MM.1S (cell line): ENCODE measurements at places on chromosomes 4 and X.

DNA sequence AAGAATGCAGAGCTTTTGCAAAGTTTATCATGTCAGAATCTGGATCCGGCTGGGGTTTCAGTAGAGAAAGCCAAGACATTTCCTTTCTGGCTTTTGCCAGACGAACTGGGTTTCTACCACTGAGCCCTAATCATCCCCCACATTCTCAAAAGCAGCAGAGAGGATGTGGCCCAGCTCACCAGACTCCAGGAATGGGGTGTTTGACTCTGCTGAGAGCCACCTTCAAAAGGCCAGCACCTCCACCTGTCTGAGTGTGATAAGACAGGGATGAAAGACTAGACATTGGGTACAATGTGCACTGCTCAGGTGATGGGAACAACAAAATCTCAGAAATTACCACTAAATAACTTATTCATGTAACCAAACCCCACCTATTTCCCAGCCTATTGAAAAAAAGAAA is 25.7 kb upstream of the CCKAR start:
- H3K36me3 ChIP-seq, result no peaks in the 10 kb centered on the region
- DNase-seq, result no peak
- no peak overlapping the region for H3K27ac ChIP-seq
- H3K4me3 ChIP-seq, result no peak overlapping the region
- H3K27me3 ChIP-seq, result no peaks in the 10 kb centered on the region

GRCh38 chr4:25002681-25003080 is 28.1 kb downstream of the LGI2 start:
- H3K4me3 ChIP-seq, result no peak overlapping the region
- H3K27me3 ChIP-seq, result no peaks in the 10 kb centered on the region
- H3K4me1 ChIP-seq, result peaks cover 8% of the 10 kb centered on the region; the same call in 1 of the 2 replicates
- no peak overlapping the region for H3K27ac ChIP-seq
- no peaks in the 10 kb centered on the region for H3K36me3 ChIP-seq

- H3K36me3 ChIP-seq, result no peaks in the 10 kb centered on the region
- DNase-seq, result no peak
- no peak overlapping the region for H3K27ac ChIP-seq
These were observed 582.3 kb downstream of the FSTL5 start for GRCh38 chr4:161581262-161582230.

DNA sequence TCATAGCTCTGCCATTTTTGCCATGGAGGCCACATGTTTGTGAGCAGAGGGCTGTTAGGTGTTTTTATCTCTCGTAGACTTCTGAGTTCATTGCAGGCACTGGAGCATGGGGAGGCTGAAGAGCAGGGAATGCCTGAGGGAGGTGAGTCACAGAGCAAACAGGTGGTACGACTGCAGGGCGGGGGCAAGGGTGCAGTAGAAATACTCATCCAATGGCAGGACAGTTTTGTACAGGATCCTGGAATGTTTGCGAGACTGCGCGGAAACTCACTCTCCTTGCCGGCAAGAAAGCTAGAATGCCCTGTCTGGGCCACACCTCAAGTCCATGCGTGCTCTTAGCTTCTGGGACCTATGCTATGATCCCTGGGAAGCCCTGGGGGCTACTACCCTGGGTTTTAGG is 20.0 kb upstream of the VCX2 start:
- no peaks in the 10 kb centered on the region for H3K27me3 ChIP-seq
- no peak for DNase-seq
- H3K27ac ChIP-seq, result no peak overlapping the region
- H3K36me3 ChIP-seq, result no peaks in the 10 kb centered on the region
- H3K4me1 ChIP-seq, result no peaks in the 10 kb centered on the region

GRCh38 chr4:16770710-16771285 is 127.6 kb downstream of the LDB2 start:
- DNase-seq, result no peak
- H3K27me3 ChIP-seq, result no peaks in the 10 kb centered on the region
- no peak overlapping the region for H3K4me3 ChIP-seq
- H3K4me1 ChIP-seq, result no peaks in the 10 kb centered on the region
- no peaks in the 10 kb centered on the region for H3K36me3 ChIP-seq

DNA sequence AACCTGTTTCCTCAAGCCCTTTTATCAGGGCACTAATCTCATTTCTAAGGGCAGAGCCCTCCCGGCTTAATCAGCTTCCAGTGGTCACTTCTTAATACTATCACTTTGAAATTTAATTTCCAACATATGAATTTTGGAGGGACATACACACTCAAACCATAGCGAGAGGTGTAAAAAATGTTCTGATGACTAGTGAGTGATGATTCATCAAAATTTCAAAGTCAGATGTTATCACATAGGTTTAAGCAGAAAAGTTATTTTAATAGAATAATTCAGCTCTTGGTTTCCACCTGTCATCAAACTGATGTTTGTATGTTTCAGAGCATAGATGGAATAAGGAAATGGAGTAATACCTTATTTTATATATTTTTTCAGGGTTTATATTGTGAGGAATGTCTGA is 161.9 kb downstream of the TLL1 start:
- no peak overlapping the region for H3K4me3 ChIP-seq
- DNase-seq, result no peak
- no peaks in the 10 kb centered on the region for H3K36me3 ChIP-seq
- H3K27me3 ChIP-seq, result no peaks in the 10 kb centered on the region

- H3K4me3 ChIP-seq, result no peak overlapping the region
- no peak for DNase-seq
- H3K27ac ChIP-seq, result no peak overlapping the region
- H3K36me3 ChIP-seq, result no peaks in the 10 kb centered on the region
- no peaks in the 10 kb centered on the region for H3K27me3 ChIP-seq
These were observed 21.2 kb upstream of the SMIM20 start for GRCh38 chr4:25892796-25893195.

GRCh38 chr4:1413687-1414479 is 7.6 kb upstream of the NKX1-1 start:
- H3K4me1 ChIP-seq, result no peaks in the 10 kb centered on the region
- H3K27me3 ChIP-seq, result no peaks in the 10 kb centered on the region; the same call in 1 of the 2 replicates
- no peak overlapping the region for H3K27ac ChIP-seq
- no peak overlapping the region for H3K4me3 ChIP-seq
- DNase-seq, result no peak
- H3K36me3 ChIP-seq, result no peaks in the 10 kb centered on the region

DNA sequence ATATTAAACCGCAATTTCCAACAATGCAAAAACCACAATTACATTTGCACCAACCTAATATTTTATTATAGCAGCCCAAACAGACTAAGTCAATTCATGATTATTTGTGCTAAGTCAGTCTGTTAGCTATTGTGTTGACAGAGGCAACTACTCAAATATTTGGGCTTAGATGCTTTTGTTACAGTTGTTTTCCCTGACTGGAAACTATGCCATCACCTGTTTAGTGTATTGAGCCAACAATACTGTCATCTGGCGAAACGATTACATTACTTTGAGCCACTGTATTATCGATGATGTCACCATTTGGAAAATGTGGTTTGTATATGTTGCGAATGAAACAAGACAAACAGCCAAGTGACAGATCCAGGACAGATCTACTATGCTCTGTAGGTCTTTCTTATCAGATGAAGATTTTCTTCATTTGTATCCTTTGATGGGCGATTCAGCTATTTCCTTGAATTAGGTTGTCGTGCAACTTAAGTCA is 38.7 kb upstream of the INTS6L start:
- DNase-seq, result no peak
- H3K4me3 ChIP-seq, result no peak overlapping the region
- no peak overlapping the region for H3K27ac ChIP-seq

DNA sequence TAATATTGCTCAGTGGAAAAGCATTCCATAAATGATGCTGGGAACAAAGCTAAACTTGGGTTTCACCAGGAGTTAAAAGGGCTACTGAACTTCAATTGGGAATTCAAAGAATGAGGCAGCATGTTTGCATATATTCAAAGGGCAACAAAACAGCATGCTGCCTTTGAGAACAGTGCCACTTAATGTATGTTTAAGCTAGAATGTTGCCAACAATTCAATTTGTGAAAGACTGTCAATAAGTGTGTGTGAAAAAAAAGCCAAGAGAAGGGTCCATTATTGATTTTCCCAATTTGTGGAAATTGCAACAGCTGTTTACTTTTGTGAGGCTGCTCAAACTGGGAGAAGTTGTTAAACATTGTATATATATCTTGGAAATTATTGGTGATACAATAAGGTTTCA is 701.9 kb upstream of the ACTRT1 start:
- no peaks in the 10 kb centered on the region for H3K4me1 ChIP-seq
- no peaks in the 10 kb centered on the region for H3K27me3 ChIP-seq
- no peak overlapping the region for H3K27ac ChIP-seq
- DNase-seq, result no peak

- no peak overlapping the region for H3K27ac ChIP-seq
- no peaks in the 10 kb centered on the region for H3K27me3 ChIP-seq
- no peaks in the 10 kb centered on the region for H3K36me3 ChIP-seq
- H3K4me3 ChIP-seq, result no peak overlapping the region
- DNase-seq, result no peak
These were observed 7.5 kb downstream of the ASB5 start for GRCh38 chr4:176261481-176261880.

GRCh38 chr4:57320217-57320616 is 210.0 kb upstream of the IGFBP7 start:
- H3K36me3 ChIP-seq, result no peaks in the 10 kb centered on the region
- H3K4me1 ChIP-seq, result no peaks in the 10 kb centered on the region
- DNase-seq, result no peak
- no peak overlapping the region for H3K4me3 ChIP-seq

DNA sequence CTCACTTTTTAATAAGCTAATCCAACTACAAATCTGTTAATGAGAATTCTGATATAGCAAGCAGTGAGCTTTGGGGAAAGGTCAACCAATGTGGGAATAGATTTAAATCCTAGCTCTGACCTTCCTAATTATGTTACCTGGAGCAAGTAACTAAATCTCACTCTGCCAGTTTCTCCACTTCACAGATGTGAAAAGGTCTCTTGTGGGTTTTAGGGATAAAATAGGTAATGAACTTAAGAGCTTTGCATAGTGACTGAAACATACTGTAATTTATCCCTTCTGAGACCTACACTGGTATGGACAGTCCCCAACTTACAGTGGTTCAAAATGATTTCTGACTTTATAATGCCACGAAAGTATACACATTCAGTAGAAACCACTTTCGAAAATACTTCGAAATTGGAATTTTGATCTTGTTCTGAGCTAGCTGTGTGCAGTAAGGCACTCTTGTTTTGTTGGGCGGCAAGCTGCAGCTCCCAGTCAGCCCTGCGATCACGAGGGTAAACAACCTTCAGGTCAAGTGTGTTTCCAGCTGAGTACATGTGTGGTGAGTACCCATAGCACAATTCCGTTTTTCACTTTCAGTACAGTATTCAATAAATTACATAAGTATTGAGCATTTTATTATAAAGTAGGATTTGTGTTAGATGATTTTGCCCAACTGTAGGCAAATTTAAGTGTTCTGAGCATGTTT is 93.7 kb downstream of the ADGRL3 start:
- no peaks in the 10 kb centered on the region for H3K36me3 ChIP-seq
- no peak overlapping the region for H3K27ac ChIP-seq
- no peaks in the 10 kb centered on the region for H3K27me3 ChIP-seq
- no peak overlapping the region for H3K4me3 ChIP-seq

GRCh38 chr4:680551-680927 is 6.2 kb downstream of the MYL5 start:
- no peaks in the 10 kb centered on the region for H3K36me3 ChIP-seq
- no peaks in the 10 kb centered on the region for H3K4me1 ChIP-seq
- H3K27me3 ChIP-seq, result no peaks in the 10 kb centered on the region
- H3K4me3 ChIP-seq, result no peak overlapping the region

- no peak for DNase-seq
- no peaks in the 10 kb centered on the region for H3K4me1 ChIP-seq
- H3K27ac ChIP-seq, result no peak overlapping the region
- no peaks in the 10 kb centered on the region for H3K27me3 ChIP-seq
- no peak overlapping the region for H3K4me3 ChIP-seq
These were observed 69.0 kb downstream of the GLRA2 start for GRCh38 chrX:14598330-14598729.

DNA sequence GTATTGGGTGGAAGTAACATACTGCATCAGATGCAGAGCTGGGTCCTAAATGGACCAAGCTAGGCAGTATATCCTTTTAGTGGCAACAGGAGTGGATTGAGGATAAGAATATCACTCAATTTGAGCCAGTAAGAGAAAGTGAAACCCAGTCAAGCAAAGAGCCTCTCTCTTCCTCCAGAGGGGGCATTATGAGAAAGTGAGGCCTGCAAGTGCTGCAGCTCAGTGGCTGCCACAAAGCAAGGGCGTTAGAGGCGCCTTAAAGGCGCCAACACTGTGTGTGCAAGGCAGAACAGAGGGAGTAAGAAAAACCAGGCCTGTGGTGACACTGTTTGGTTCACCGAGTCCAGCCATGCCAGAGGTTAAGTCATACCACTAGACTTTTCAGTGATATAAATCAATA is 17.5 kb downstream of the STX18 start:
- peak overlapping the region; percentile 1; the same call in 1 of the 2 replicates for H3K27ac ChIP-seq
- no peak overlapping the region for H3K4me3 ChIP-seq
- no peaks in the 10 kb centered on the region for H3K27me3 ChIP-seq

GRCh38 chr4:93842601-93843252 is 14.2 kb downstream of the ATOH1 start:
- H3K4me3 ChIP-seq, result no peak overlapping the region
- no peaks in the 10 kb centered on the region for H3K36me3 ChIP-seq
- H3K4me1 ChIP-seq, result no peaks in the 10 kb centered on the region
- H3K27ac ChIP-seq, result no peak overlapping the region
- DNase-seq, result no peak
- no peaks in the 10 kb centered on the region for H3K27me3 ChIP-seq

DNA sequence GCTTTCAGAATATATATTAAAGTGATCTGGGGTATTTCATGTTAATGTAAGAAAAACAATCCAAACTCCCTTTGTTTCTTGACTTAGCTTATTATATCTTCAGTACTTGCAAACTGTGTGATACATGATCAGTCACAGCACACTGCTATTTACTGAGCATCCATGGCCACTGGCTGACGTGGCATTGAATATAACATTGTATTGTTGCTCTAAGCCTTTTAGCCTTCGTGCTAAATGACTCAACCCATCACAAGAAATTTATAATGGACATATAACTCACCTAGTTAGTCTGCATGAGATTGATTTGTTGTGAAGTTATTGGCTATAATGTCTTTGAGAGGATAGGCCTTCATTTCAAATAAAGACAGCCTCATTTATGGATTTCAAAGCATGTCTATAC is 642.6 kb downstream of the IL1RAPL1 start:
- H3K4me1 ChIP-seq, result no peaks in the 10 kb centered on the region
- no peaks in the 10 kb centered on the region for H3K27me3 ChIP-seq
- no peak overlapping the region for H3K27ac ChIP-seq
- no peak overlapping the region for H3K4me3 ChIP-seq
- DNase-seq, result no peak

GRCh38 chr4:92254767-92255442 is 48.9 kb upstream of the GRID2 start:
- no peaks in the 10 kb centered on the region for H3K27me3 ChIP-seq
- no peaks in the 10 kb centered on the region for H3K4me1 ChIP-seq
- no peak for DNase-seq
- H3K36me3 ChIP-seq, result no peaks in the 10 kb centered on the region
- no peak overlapping the region for H3K4me3 ChIP-seq

- H3K4me1 ChIP-seq, result no peaks in the 10 kb centered on the region
- no peaks in the 10 kb centered on the region for H3K36me3 ChIP-seq
- H3K27me3 ChIP-seq, result no peaks in the 10 kb centered on the region
- no peak overlapping the region for H3K27ac ChIP-seq
- DNase-seq, result no peak
- H3K4me3 ChIP-seq, result no peak overlapping the region
These were observed 5.9 kb upstream of the GK2 start for GRCh38 chr4:79413886-79414285.

GRCh38 chrX:39418254-39418704 is 617.0 kb downstream of the MID1IP1 start:
- DNase-seq, result no peak
- no peak overlapping the region for H3K27ac ChIP-seq
